ENCODE measurements at places on chromosomes 16 and 17. TPM values are rescaled to one million over a fixed set of nuclear protein-coding genes. Genes with fewer than 3 reads are reported as not detected.

The ABAT gene
- polyA plus RNA-seq: 26.1 TPM

The MYH3 gene
- polyA plus RNA-seq: 0.62 TPM

The TRPV3 gene
- polyA plus RNA-seq: 0.34 TPM

The CLEC10A gene
- polyA plus RNA-seq: 3.1 TPM

The KIF19 gene
- polyA plus RNA-seq: 0.64 TPM

GRCh38 chr16:77277141-77277540 lies 77.9 kb downstream of the SYCE1L start:
- H3K27ac ChIP-seq: no peak overlapping the region
- H3K4me3 ChIP-seq: no peak overlapping the region
- no peak for DNase-seq
- H3K4me1 ChIP-seq: no peaks in the 10 kb centered on the region

DNA sequence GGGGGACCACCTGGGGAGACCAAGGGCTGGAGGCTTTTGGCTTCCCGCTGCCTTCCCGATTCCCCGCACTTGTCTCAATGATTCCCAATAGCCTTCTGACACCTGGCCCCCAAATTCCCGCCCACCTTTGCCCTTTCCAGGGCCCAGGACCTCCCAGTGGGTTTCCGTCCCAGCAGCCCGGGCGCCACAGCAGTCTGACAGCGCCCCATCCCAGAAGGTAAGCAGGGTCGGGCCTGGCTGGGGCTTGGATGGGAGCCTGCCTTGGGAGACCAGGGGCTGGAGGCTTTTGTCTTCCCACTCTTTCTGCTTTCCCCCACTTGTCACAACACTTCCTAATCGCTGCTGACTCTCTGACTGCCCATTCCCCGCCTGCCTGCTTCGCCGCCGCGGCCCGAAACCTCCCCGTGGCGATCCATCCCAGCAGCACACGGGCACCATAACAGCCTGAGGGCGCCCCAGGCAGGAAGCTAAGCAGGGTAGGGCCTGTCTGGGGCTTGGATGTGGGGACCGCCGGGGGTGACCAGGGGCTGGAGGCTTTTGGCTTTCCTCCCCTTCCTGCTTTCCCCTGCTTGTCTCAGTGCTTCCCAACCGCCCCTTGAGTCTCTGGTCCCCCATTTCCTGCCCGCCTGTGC lies 2289.3 kb downstream of the TP53TG3F start:
- H3K36me3 ChIP-seq: no peaks in the 10 kb centered on the region
- H3K4me3 ChIP-seq: no peak overlapping the region
- DNase-seq: no peak
- H3K27me3 ChIP-seq: no peaks in the 10 kb centered on the region
- no peaks in the 10 kb centered on the region for H3K4me1 ChIP-seq

DNA sequence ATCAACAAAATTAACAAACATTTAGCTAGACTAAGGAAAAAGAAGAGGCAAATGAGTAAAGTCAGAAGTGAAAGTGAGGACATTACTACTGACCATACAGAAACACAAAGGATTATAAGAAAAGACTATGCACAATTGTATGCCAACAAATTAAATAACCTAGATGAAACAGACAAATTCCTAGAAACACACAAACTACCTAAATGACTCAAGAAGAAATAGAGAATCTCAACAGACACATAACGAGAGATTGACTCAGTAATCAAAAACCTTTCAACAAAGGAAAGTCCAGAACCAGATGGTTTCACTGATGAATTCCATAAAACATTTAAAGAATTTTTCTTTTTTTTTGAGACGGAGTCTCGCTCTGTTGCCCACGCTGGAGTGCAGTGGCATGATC lies 35.7 kb upstream of the MYLK3 start:
- no peaks in the 10 kb centered on the region for H3K27me3 ChIP-seq
- H3K36me3 ChIP-seq: no peaks in the 10 kb centered on the region
- DNase-seq: no peak

DNA sequence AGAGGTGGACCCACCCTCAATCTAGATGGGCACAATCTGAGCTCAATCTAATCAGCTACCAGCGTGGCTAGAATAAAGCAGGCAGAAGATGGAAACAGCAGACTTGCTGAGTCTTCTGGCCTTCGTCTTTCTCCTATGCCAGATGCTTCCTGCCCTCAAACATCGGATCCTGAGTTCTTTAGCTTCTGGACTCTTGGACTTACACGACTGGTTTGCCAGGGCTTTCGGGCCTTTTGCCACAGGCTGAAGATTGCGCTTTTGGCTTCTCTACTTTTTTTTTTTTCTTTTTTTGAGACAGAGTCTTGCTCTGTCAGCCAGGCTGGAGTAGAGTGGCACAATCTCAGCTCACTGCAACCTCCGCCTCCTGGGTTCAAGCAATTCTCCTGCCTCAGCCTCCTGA lies 65.1 kb downstream of the UTP18 start:
- H3K27ac ChIP-seq: no peak overlapping the region
- no peak for DNase-seq
- no peaks in the 10 kb centered on the region for H3K4me1 ChIP-seq
- no peaks in the 10 kb centered on the region for H3K36me3 ChIP-seq

DNA sequence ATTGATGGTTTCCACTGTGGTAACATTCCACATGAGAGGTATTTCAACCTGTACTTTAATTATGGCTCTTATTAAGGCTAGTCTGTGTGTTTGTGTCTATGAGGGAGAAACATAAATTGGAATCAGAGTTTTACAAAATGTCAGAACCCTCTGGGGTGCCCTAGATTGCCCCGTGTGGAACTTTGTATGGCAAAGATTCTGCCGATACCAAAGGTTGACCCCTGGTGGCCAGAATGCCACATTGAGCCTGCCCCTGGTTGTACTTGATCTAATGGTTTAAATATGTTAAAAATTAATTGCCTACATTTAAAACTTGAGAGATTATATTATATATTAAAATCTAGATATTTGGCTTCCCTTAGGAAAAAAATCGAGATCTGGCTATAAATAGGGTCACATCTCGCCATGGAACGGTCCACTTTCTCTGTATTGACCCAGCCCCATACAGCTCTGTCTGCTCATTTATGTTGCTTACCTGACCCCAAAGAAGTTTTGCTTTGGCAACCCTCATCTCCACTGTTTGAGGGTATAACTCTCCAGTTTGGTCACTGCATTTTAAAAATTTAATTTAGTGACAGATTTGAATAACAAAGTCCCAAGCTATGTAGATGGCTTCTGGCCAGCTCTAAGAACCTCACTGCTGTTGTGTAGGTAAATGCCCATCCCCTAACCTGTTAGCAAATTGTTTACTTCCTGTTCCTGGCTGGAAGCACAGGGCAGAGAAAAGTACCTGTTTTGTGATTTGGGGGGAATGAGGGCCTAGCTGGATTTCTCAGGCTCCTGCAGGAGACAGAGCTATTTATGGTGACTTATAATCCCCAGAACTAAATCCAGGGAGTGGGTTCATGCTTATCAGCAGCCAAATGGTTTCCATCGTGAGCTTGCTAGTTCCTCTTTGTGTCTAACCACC lies 95.0 kb downstream of the PLCG2 start:
- DNase-seq: peak; percentile 33
- no peaks in the 10 kb centered on the region for H3K27me3 ChIP-seq
- no peak overlapping the region for H3K27ac ChIP-seq

DNA sequence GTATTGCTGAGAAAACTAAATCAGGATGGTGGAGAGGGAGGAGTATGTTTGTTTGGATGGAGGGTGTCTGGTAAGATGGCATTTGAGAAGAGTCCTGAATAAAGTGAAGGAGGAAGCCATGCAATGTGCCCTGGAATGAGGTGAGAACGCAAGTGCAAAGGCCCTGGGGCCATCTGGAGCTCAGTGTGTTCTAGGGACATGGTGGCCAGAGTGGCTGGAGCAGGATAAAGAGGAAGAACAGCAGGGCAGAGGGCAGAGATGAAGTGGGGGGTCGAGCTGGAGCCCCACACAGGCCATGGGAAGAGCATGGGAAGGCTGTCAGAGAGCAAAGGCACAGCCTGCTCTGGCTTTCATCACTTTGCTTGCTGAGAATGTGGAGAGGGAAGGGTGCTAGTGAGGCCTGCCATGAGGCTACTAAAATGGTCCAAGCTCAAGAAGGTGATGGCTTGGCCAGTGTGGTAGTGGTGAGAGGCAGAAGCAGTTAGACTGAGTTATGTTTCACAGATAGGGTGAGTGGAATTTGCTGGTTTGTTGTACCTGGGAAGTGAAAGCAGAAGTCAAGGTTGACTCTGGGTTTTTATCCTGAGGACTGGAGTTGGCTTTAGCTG lies 234.1 kb downstream of the FOXL1 start:
- H3K27me3 ChIP-seq: peaks cover 16% of the 10 kb centered on the region
- no peak overlapping the region for H3K4me3 ChIP-seq
- H3K36me3 ChIP-seq: no peaks in the 10 kb centered on the region
- H3K27ac ChIP-seq: no peak overlapping the region
- DNase-seq: no peak

DNA sequence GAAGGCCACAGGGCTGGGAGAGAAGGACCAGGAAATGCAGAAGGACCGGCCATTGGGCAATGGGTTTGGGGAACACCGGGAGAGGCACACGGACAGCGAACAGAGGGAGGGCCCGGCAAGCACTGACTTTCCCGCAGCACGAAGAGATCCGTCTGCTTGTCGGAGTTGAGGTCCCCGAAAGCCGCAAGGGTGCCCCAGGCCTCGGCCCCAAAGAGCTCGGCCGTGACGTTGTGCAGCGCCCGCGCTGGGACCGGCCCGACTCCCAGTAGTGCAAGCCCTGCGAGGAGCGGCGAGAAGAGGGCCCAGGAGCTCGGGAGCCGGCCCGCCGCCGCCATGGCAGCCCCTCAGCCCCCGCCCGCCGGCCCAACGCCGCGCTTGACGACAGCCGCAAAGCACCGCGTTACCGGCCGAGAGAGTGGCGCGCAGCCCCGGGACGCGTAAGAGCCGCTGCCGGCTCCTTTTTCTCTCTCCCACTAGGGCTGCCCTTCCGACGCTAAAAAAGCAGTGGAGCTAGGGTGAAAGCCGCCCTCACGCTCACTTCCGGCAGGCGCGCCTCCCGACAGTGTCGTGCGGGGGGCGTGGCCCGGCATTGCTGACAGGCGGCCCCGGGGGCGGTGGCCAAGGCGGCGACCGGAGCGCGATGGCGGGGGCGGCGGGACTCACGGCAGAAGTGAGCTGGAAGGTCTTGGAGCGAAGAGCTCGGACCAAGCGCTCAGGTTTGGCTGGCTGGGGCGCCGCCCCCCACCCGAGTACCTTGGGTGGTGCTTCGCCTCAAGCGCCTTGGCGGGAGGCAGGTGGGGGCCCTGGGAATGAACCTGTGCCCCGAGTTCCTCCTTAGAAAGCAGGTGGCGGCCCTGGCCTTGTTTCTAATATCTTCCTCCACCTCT lies at the start of the genes ITFG1 and PHKB:
Gene ITFG1 (minus strand): TSS at position 353 of the 887 bp plus-strand sequence. CDS start 18 bp downstream, at position 335.
Gene PHKB (plus strand): TSS at position 621 of the 887 bp plus-strand sequence. CDS start 20 bp downstream, at position 641.
- peaks cover 31% of the 10 kb centered on the region for H3K4me1 ChIP-seq
- no peaks in the 10 kb centered on the region for H3K27me3 ChIP-seq
- no peaks in the 10 kb centered on the region for H3K36me3 ChIP-seq
- H3K4me3 ChIP-seq: peak within 1 kb of the TSS; percentile 21
- peak within 1 kb of the TSS; percentile 95 for H3K27ac ChIP-seq

- H3K4me3 ChIP-seq: no peak overlapping the region
- H3K4me1 ChIP-seq: no peaks in the 10 kb centered on the region
- H3K27me3 ChIP-seq: no peaks in the 10 kb centered on the region
- H3K36me3 ChIP-seq: no peaks in the 10 kb centered on the region
- DNase-seq: no peak
Measured at GRCh38 chr17:71145486-71145885, 975.3 kb upstream of the SOX9 start.

DNA sequence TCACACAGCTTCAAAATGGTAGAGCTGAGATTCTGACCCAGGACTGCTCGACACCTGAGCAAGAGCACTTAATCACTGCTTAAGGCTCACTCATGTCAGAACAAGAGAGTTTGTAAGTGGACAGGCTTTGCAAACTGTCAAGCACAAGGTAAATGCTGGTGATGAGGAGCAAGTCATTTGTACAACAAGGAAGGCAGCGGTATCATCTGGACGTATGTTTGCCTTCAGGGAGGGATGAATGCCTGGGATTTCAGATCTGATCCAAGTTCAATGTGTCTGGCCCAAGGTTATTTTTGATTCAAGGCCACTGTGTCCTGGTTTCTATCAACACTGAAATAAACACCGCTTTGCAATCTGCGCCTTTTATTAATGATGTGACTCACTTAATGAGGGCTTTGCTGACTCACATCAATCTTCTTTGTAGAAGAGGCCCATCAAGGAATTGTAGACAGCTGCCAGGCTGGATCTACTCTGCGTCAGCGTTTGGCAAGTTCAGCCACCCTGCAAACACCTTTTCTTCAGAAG lies 174.4 kb upstream of the HS3ST3A1 start:
- no peaks in the 10 kb centered on the region for H3K4me1 ChIP-seq
- DNase-seq: no peak
- H3K4me3 ChIP-seq: no peak overlapping the region
- H3K27me3 ChIP-seq: no peaks in the 10 kb centered on the region
- no peaks in the 10 kb centered on the region for H3K36me3 ChIP-seq

GRCh38 chr16:80372341-80372740 lies 168.5 kb upstream of the DYNLRB2 start:
- no peak for DNase-seq
- no peaks in the 10 kb centered on the region for H3K27me3 ChIP-seq
- H3K36me3 ChIP-seq: no peaks in the 10 kb centered on the region
- no peaks in the 10 kb centered on the region for H3K4me1 ChIP-seq

- H3K36me3 ChIP-seq: no peaks in the 10 kb centered on the region
- DNase-seq: no peak
- no peak overlapping the region for H3K27ac ChIP-seq
- H3K27me3 ChIP-seq: no peaks in the 10 kb centered on the region
Measured at GRCh38 chr17:74831444-74832146, 28.1 kb downstream of the GRIN2C start.

DNA sequence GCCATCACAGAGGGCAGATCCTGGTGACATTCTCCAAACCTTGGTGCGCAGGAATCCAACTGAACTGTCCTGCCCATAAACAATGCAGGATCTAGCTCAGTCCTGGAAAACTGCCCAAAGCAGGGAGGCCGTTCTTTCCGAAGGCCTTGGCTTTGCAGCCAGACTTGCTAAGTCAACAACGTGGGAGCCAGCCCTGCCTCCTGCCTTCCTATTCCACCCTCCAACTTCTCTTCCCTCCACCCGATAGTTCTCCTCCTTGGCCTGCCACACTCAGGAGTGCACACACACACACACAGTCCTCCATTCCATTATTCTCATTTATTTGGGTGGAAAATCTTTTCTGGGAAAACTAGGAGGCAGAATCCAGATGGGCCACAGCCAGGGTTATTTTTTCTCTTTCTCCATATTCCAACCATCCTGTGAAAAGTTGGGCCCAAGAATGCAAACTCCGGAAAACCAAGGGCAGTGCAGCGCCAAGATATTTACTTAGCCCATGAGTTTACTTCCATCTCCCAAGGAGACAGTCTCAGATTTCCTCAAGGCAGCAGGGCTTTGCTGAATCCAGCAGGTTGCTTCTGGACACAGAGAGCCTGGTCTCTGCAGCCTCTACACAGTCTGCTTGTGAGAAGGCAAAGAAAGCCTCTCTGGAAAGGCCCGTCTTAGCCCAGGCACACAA lies 15.8 kb downstream of the COPRS start:
- H3K4me3 ChIP-seq: no peak overlapping the region
- no peaks in the 10 kb centered on the region for H3K27me3 ChIP-seq
- H3K4me1 ChIP-seq: peaks cover 15% of the 10 kb centered on the region
- H3K27ac ChIP-seq: no peak overlapping the region

GRCh38 chr16:11016993-11017392 lies 72.6 kb downstream of the CLEC16A start:
- H3K4me1 ChIP-seq: peaks cover 11% of the 10 kb centered on the region
- no peak overlapping the region for H3K27ac ChIP-seq
- H3K36me3 ChIP-seq: no peaks in the 10 kb centered on the region
- H3K4me3 ChIP-seq: no peak overlapping the region
- H3K27me3 ChIP-seq: no peaks in the 10 kb centered on the region
- DNase-seq: peak; percentile 82
